CD4-positive, alpha-beta T cell treated with Interferon alpha-2 for 1 hour (primary cell): ENCODE measurements at places on chromosomes 13 and 19.

GRCh38 chr19:30325676-30326392, 46.4 kb upstream of the ZNF536 start:
- DNase-seq, result no peak

- no peak for DNase-seq
Observed at GRCh38 chr19:41533671-41534215, 42.2 kb upstream of the CEACAM21 start.

GRCh38 chr13:100892981-100893380, 218.4 kb upstream of the TMTC4 start:
- DNase-seq, result no peak

DNA sequence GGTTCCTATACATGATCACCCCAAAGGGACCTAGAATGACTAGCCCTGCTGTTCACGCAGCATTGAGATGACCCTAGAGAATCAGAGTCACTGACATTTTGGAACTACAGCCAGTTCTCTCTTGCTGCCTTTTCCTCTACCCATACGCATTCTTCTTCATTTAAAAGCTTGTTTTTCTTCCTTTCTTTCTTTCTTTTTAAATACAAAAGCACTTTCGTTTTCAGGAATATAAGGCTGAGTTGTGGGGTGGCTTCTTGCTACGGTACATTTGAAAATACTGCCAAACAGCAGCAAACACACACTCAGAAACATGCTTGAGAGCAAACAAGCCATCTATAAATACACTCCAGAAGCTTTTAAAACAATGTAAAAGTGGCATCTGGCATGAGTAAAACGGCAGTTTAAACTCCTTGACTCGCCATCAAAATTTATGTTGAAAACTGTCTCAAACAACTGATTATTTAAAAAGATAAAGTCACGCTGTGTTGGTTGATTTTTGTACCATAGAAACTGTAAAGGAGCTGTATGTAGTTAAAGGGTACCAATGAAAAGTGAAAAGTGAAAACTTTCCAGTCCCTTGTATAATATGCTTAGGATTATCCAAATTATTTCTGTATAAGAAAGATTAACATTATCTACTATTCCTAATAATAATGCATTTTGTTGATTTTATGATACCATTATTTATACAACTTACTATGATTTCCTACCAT, 95.6 kb downstream of the PCDH9 start:
- DNase-seq, result no peak

DNA sequence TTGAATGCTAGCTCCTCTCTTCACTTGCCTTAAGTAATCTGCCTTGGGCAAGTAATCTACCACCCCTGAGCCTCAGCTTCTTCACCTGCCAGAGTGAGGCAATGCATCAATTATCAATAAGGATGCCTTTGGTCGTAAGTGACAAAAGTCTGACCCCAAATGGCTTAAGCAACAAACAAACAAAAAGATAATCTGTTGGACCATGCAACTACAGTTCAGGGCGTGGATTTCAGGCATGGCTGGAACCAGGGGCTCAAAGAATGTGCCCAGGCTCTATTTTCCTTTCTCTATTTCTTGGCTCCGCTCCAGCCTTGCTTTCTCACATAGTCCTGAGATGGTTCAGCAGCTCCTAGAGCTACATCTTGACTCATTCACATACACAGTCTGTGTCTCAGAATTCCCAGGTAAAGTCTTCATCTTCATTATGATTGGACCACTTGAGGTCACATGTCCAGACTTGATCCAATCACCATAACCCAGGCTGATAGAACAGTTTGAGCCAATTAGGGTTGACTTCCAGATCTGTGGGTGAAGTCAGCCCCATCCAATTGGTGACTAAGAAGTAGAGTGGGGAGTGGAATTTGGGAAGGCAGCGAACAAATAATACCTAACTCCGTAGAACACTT, 29.6 kb downstream of the ACSBG2 start:
- DNase-seq, result no peak

DNA sequence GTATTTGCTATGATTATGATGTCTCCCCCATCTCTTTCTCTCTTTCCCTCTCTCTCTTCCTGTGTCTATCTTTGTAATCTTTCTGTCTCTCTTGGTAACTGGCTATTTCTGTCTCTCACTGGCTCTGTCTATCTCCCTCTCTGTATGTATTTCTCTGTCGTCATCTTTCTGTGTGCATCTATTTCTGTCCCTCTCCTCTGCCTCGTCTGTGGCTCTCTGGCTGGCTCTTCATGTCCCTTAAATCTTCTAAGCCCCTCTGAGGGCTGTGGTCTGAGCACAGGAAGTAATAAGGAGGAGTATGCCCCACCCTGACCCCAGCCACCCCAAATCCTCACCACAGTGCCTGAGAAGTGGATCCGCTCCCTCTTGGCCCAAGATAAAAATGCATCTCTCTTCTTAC, 104.4 kb downstream of the DNAJC15 start:
- DNase-seq, result no peak
